ENCODE measurements at places on chromosomes 3 and 15.
A peak's percentile ranks its signal among the peaks of the same experiment; 100 is the strongest.

- no peak for DNase-seq
These were observed 61.6 kb downstream of the TMEM39A start for GRCh38 chr3:119401503-119402440.

- DNase-seq, result no peak
These were observed 89.1 kb upstream of the GALNT15 start for GRCh38 chr3:16085410-16085809.

- DNase-seq, result no peak
These were observed 8.9 kb downstream of the OR5AC2 start for GRCh38 chr3:98095882-98096281.

- DNase-seq, result peak; percentile 90
These were observed at the start of gene ALDH1L1 for GRCh38 chr3:126180477-126181397. ALDH1L1 (minus strand) TSS chr3:126180586; CDS start chr3:126160979, 19,607 bp downstream.

Data from PC-9 (cell line).